Smooth muscle cell of the pulmonary artery (primary cell): ENCODE measurements at places on chromosomes 7 and 10. TPM values are rescaled to one million over a fixed set of nuclear protein-coding genes. Genes with fewer than 3 reads are reported as not detected.

OSBPL3 gene
- total RNA-seq: 8.0 and 15.4 TPM in 2 replicates

CASP2 gene
- 12.4 and 13.6 TPM in 2 replicates for total RNA-seq

MPLKIP gene
- total RNA-seq: 15.3 and 18.8 TPM in 2 replicates

SSC4D gene
- 0.40 and 0.65 TPM in 2 replicates for total RNA-seq

PROSER2 gene
- total RNA-seq: 0.98 and 1.9 TPM in 2 replicates

ADRA2A gene
- 0.20 and 2.0 TPM in 2 replicates for total RNA-seq

NME8 gene
- total RNA-seq: not detected in 2 replicates

PPP1R17 gene
- total RNA-seq: not detected in 2 replicates

FMC1 gene
- 3.6 and 4.8 TPM in 2 replicates for total RNA-seq

SLC18A3 gene
- not detected in 2 replicates for total RNA-seq

ANKRD2 gene
- total RNA-seq: 0.33 and 1.1 TPM in 2 replicates

NRP1 gene
- total RNA-seq: 335 and 528 TPM in 2 replicates

C10orf62 gene
- 0.13 TPM in 1 of 2 replicates, not detected in the other for total RNA-seq

COL28A1 gene
- total RNA-seq: 0.07 and 0.17 TPM in 2 replicates

DNAH11 gene
- 0.92 and 2.5 TPM in 2 replicates for total RNA-seq

GPRIN2 gene
- 0.07 TPM in 1 of 2 replicates, not detected in the other for total RNA-seq

TCERG1L gene
- not detected in 2 replicates for total RNA-seq

DNAJC30 gene
- 3.0 and 3.5 TPM in 2 replicates for total RNA-seq

EDRF1 gene
- total RNA-seq: 21.2 and 23.0 TPM in 2 replicates

CFAP70 gene
- 1.2 TPM in 2 replicates for total RNA-seq

FEZF1 gene
- not detected in 2 replicates for total RNA-seq

SLC26A4 gene
- total RNA-seq: 0.56 and 1.2 TPM in 2 replicates

DLG5 gene
- 47.4 and 59.4 TPM in 2 replicates for total RNA-seq

SLC13A1 gene
- total RNA-seq: not detected in 2 replicates

LMOD2 gene
- total RNA-seq: not detected in 2 replicates

ATRNL1 gene
- total RNA-seq: 2.3 and 5.1 TPM in 2 replicates

NODAL gene
- not detected in 2 replicates for total RNA-seq

GDF2 gene
- not detected in 2 replicates for total RNA-seq
